ENCODE measurements at places on chromosomes 4 and X.

- no peak for DNase-seq
Observed at GRCh38 chrX:114798907-114799306, 215.0 kb downstream of the HTR2C start.

- DNase-seq = no peak
Observed at GRCh38 chrX:152913346-152913745, 15.5 kb downstream of the ZNF185 start.

GRCh38 chr4:173703021-173703420 is 173.0 kb upstream of the HAND2 start:
- no peak for DNase-seq

DNA sequence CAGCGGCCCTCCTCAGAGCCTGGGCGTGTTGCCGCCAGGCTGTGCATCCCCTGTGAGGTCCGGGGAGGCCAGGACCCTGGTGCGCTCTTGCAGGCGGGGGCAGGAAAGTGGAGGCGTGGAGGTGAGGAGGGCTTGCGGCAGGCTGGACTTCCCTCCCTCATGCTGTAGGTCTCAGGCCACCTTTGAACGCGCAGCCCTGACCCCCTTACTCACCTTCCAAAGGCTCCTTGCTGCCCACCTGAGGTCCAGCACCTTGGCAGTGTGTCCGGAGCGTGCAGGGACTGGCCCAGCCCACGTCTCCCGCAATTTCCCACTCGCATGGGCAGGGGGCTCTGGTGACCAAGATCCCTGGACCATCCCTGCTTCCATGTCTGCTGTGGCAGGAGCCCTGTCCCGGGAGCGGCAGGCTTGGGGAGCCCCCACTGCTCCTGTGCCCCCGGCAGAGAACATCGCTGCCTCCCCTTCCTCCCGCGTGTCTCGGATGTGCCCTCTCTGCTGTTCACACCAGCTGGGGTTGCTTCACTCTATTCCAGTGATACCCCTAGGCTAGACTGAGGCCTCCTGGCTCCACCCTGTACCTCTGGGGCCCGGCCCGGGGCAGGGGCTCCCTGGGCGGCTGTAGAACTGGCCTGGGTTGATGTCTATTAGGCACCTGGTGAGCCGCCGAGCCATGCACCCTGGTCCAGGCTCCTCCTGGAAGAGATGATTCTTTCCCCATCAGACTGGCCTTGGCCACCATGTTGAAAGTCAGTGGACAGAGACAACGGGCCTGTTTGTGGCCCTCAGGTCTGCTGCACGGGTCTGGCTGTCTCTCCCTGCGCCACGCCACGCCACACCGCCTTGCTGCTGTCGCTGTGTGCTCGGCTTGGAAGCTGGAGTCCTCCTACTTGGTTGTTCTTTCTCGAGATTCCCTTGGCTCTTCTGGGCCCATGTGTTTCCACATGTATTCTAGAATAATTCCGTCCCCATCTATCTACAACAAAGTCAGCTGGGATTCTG is 95.4 kb upstream of the ADRA2C start:
- no peak for DNase-seq

DNA sequence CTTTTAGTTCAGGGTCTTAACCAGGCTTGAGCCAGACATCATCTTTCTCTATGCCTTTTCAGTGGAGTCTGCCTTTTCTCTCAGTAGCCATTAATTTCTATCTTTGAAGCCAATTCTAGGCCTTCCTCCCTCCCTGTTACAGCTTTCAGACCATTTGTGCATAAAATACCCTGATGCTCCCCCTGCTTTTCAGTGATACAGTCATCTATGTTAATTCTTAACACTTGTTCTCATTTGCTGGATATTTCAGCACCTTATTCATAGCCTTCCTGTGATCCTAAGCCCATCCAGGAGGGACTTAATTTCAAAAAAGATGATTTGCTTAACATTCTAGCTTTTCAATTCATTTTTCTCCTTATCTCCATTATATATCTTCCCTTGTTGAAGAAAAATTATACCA is 42.3 kb downstream of the ANXA10 start:
- DNase-seq = no peak

- DNase-seq = no peak
Observed at GRCh38 chr4:111204797-111205196, 581.9 kb upstream of the PITX2 start.

DNA sequence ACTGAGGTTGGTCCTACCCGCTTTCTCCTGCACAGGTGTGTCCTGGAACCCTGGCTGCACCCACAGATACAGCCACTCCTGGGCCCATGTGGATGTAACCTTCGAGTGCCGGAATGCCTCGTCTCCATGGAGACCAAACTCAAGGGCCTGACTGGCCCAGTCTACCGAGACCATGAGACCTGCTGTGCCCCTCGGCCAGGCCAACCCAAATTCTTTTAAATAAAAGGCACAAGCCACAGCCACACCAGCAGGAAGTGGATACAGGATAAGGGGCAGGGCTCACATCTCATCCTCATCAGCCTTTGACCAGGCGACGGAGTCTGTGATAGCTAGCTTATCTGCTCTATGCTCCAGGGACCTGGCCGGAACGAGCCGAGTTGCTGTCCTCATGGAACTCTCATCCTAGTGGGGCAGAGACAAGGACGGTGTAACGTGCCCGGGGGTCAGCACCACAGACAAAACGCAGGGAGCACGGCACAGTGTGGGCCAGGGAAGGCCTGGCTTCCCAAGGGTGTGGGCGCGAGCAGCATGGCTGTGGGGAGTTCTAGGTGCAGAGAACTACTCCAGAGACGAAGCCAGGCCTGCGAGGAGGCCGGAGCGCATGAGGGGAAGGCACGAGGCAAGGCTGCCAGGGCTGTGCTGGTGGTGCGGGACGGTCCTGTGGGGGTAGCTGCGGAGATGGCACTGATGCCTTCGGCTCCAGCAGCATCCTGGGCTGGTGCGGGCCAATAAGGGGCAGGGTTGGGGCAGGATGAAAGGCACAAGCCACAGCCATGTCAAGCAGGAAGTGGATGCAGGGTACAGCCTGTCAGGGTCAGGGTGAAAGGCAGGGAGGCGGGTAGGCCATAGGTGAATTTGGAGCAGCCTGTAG is 22.7 kb downstream of the NOP14 start:
- no peak for DNase-seq

GRCh38 chrX:31255310-31256033 is 183.6 kb upstream of the FTHL17 start:
- no peak for DNase-seq

- no peak for DNase-seq
Observed at GRCh38 chr4:128427832-128428366, 140.3 kb upstream of the PGRMC2 start.

- no peak for DNase-seq
Observed at GRCh38 chr4:13476915-13477314, 7.2 kb downstream of the RAB28 start.

DNA sequence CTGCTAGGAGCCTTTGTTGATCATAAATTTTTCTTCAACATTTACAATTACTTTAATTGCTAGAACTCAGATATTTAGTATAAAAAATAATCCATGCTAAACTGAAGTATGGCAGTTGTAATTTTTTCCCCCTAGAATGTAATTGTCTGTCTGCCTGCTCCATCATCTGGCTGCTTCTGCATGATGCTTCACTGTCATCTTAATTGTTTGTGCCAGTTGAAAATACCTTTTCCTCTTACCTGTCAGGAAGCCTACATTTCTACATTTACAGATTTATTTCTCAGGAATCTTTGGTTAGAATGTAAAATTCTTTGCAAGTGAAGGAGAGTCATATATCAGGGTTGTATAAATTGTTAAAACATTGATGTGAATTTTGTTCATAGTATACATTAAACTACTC is 348.6 kb downstream of the GRXCR1 start:
- DNase-seq = no peak

GRCh38 chr4:106421441-106422296 is 53.1 kb upstream of the GIMD1 start:
- no peak for DNase-seq

DNA sequence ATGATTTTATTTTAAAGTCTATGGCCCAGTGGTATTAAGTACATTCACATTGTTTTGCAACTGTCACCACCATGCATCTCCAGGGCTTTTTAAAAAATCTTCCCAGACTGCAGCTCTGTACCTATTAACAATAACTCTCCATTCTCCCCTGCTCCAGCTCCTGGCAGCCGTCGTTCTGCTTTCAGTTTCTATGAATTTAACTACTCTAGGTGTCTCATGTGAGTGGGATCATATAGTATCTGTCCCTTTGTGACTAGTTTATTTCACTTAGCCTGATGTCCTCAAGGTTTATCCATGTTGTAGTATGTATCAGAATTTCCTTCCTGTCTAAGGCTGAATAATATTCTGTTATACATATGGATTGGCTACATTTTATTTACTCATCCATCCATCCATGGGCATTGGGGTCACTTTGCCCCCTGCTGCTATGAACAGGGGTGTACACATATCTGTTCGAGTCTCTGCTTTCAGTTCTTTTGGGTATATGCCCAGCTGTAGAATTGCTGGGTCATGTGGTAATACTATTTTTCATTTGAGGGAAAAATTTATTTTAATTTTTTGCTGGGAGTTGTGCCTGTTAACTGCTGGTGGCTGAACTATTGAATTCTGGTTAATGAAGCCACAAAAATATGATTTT is 131.3 kb downstream of the ARHGAP10 start:
- DNase-seq = no peak

- no peak for DNase-seq
Observed at GRCh38 chr4:85952972-85953650, 406.7 kb downstream of the MAPK10 start.

DNA sequence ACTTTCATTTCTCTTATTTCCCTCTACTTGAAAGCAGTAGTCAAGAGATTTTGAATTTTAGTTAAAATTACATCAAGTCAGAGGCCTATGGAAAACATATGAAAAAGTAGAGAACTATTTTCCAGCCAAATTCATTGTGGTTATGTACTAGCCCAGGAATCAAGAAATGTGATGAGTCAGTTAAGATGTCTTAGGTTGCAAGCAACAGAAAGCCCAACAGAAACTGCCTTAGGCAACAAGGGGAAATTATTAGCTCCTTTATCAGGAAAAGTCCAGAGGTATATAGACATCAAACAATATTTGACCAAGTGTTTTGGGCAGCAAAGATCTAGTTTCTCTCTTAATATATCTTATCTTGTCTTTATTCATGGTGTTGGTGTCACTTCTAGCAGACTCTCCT is 37.8 kb upstream of the FRMD7 start:
- DNase-seq = no peak

DNA sequence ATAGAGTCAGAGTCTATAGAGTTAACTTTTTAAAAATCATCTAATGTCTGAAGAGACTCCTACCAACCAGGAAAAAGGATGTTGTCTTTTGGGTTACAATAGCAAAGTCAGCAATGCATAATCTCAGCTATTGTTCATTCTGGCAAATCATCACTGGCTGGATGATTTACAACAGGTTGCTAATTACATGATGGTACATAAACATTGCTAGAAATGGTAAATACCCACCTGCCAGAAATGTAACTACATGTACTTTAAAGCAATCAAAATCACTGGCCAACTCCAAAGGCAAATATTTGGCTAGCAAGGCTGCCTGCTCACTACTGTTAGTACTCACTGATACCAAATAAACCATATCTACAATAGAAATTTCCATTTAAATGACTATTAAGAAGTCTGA is 91.1 kb downstream of the PPP3CA start:
- no peak for DNase-seq

DNA sequence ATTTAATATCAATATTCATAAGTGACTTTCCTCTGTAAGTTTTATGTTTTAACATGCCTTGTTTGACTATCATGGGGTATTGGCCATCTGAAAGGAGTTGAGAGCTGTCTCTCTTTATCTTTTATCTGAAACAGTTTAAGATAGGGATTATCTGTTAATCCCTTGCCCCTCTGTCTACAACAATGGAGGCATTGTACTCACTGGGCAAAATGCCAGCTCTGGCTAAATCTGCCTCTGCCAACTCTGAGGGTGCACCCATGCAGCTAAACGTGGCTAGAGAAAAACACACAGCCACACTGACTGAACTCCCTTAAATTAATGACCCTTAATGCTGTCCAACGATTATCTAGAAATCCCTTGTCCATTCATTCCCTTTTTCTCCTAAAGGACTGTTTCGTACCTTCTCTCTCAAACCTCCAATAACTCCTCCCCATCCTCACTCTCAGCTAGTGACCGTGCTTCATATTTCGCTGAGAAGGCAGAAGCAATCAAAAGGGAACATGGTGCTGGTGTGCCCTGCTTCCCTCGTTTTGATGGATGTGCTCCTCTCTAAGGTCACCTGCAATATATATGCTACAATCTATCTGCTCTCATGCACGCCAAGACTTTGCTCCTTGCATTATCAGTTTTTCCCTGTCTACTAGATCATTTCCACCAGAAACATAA is 10.3 kb downstream of the PHKA2 start:
- no peak for DNase-seq

DNA sequence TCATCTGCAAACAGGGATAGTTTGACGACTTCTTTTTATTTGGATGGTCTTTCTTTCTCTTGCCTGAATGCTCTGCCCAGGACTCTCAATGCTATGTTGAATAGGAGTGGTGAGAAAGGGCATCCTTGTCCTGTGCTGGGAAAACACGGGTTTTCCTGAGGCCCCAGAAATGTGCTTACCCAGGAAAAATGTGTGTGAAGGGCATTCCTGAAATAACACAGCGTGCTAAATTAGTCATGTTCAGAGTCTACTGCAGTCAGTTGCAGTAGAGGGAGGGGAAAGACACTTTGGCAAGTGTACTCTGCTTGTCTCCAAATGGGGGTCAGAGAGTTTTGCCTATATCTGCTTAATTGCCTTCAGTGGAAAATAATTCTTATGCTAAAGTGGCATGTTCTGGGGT is 153.9 kb downstream of the CCNG2 start:
- no peak for DNase-seq

DNA sequence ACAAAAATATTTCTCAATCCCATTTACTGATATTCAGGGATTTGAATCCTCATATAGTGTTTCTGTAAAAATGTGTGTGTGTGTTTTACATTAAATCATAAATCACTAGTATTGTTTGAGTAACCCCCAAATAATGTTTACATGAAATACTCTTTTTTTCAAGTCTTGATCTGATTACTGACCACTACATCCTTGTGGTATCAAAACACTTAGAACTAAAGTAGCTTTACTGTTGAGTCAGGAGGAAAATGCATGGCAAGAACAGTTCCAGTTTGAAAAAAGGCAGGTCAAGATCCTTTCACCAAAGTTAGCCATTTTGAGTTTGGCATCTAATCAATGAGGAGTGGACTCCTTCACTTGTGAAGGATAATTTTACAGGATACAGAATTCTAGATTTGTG is 3.6 kb upstream of the WDR19 start:
- no peak for DNase-seq

- DNase-seq = no peak
Observed at GRCh38 chr4:134533068-134533467, 331.5 kb upstream of the PABPC4L start.

DNA sequence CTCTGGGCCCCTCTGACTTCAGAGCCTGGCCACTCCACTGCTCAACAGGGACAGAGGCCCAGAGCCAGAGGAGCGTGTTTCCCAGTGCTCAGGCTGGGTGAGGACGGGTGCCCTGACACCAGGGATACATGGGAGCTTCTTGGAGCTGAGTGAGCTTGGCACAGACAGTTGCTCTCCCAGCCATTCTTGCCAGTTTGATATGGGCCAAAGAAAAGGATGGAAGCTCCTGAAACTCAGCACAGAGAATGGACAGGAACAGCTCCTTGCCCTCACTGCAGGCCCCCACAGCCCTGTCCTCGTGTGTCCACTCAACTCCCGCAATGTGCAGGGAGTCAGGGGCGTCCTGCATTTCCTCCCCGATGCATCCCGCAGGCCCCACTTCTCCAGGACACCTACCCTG is 38.8 kb downstream of the NSG1 start:
- no peak for DNase-seq

GRCh38 chr4:183580370-183580769 is 75.5 kb downstream of the ING2 start:
- no peak for DNase-seq
